ENCODE measurements at places on chromosomes 4 and X.

- no peaks in the 10 kb centered on the region for H3K4me1 ChIP-seq
- no peaks in the 10 kb centered on the region for H3K36me3 ChIP-seq
- H3K4me3 ChIP-seq = no peak overlapping the region
- H3K27me3 ChIP-seq = no peaks in the 10 kb centered on the region
Observed at GRCh38 chr4:85210353-85210752, 243.9 kb upstream of the WDFY3 start.

GRCh38 chr4:8035371-8035780 lies 95.7 kb upstream of the AFAP1 start:
- no peaks in the 10 kb centered on the region for H3K36me3 ChIP-seq
- H3K27me3 ChIP-seq = no peaks in the 10 kb centered on the region
- H3K27ac ChIP-seq = no peak overlapping the region

DNA sequence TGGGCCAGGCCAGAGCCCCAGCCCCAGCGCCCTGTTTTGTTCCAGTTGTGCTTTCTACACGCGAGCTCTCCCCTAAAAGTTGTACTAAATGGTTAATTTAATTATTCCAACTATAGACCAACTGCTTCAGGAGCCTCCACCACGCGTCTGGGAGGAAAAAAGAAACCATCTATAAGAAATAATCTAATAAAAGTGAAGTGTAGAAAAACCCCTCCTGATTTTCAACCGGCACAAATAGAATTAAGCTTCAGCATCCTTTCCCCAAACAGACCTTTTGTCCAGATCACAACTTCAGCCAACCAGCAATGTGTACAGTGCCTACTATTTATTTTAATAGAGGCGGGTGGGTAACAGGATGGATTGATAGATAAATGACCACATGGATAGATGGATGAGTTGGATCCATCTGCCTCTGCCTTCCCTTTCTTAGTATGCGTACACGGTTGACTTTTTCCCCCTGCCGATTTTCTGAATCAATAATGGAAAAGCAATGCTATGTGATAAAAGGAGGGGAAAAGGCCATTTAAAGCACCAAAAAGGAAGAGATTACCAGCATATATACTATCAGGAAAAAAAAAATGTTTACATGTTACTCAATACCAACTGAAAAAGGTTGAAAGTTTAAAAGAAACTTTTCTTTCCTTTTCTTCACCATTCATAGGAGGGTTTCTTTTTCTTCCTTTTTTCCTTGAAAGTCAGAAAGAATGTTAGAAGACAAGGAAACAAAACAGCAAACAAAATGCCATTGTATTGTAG lies 3.7 kb upstream of the PHOX2B start:
- no peak overlapping the region for H3K4me3 ChIP-seq
- no peak overlapping the region for H3K27ac ChIP-seq
- H3K27me3 ChIP-seq = peaks cover 100% of the 10 kb centered on the region
- H3K36me3 ChIP-seq = no peaks in the 10 kb centered on the region

DNA sequence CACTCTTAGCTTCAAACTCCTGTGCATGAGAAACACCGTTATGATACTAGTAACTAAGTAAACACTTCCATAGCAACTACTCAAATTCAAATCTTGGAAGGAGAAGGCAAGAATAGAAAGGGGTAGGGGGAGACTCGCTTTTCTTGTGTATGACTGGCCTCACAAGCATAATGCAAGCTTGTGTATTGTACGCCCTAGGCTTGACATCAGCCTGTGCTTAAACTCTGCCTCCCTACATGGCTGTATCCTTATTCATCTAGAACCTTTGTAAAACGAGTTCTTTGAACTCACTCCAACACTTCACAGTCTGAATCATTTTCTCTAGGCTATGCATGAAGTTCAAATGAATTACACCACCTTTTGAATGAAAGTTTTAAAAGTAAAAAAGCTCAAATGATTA lies 1071.2 kb upstream of the ADGRL3 start:
- no peak overlapping the region for H3K27ac ChIP-seq
- H3K4me3 ChIP-seq = no peak overlapping the region
- H3K36me3 ChIP-seq = no peaks in the 10 kb centered on the region
- no peaks in the 10 kb centered on the region for H3K27me3 ChIP-seq
- H3K4me1 ChIP-seq = no peaks in the 10 kb centered on the region

DNA sequence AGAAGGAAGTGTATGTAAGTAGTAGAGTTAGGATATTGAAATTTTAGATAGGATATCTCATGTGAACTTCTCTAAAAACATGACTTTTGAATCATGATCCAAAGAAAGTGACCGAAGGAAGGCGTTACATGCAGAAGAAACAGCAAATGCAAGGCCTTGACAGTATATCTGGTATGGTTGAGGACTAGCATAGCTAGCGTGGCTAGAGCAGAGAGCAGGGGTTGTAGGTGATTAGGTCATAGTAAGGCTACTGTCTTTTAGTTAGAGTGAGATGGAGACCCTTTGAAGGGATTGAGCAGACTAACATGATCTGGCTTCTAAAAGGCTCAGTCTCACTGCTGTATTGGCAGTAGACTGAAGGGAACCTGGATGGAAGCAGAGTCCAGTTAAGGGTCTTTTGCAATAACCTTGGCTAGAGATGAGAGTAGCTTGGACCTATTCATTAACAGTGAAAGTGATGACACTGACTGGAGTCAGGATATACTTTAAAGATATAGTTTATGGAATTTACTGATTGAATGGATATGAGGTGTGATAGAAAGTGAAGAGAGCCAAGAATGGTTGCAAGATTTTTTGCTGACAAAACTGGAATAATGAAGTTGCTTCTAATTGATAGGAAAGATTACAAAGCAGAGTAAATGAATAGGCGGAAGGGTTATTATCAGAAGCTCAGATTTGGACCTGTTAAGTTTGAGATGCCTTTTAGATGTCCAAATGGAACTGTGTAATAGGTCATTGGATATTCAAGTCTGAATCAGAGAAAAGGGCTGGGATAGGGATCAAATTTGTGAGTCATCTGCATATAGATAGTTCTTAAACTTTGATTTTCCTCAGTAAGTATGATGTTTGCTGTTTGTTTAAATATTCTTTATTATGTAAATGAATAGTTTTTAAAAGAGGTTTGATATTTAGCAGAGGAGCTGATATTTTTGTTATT lies 59.8 kb downstream of the MRPL1 start:
- H3K27ac ChIP-seq = no peak overlapping the region
- ATAC-seq = no peak
- H3K4me1 ChIP-seq = no peaks in the 10 kb centered on the region
- H3K4me3 ChIP-seq = no peak overlapping the region

DNA sequence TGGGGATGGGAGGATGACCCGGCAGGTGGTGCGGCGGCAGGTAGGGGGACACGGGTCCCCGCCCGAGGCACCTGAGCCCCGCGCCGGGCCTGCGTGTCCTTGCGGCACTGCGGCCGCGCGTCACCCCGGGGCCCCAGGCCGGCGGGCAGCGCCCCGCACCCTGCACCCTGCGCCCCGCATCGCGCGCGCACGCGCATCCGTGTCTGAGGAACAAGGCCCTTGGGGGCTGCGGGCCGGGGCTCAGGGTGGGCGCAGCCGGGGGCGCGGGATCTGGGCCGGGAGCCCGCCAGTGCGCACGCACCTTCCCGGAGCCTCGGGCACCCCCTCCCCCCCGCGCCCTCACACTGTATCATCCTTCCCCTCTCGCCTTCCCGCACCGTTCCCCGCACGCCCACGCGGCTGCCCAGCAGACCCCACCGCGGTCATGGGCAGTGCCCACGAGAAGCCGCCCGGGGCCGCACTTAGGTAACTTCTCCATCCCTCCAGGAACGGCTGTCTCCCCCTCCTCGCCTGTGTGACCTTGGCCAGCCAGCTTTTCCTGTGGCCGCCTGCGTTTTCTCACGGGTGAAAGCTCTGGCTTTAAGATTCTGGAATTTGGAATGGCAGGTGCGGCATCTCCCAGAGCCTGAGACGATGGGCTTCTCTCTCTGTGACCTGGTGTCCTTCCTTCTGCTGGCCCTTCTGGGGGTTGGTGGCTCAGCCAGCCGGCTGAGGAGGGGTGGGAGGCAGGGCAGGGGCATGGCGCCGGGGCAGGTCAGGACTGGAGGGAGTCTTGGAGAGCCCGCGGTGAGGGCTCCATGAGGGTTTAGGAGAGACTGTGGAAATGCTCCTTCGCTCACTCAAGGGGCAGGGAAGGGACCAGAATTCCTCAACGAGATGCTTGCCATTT lies 748 bp downstream of the ATP2B3 start:
- no peaks in the 10 kb centered on the region for H3K4me1 ChIP-seq
- peaks cover 60% of the 10 kb centered on the region for H3K27me3 ChIP-seq
- H3K27ac ChIP-seq = no peak overlapping the region
- peak overlapping the region; percentile 2 for H3K4me3 ChIP-seq
- ATAC-seq = no peak
